ENCODE measurements at places on chromosomes 13 and 19.

DNA sequence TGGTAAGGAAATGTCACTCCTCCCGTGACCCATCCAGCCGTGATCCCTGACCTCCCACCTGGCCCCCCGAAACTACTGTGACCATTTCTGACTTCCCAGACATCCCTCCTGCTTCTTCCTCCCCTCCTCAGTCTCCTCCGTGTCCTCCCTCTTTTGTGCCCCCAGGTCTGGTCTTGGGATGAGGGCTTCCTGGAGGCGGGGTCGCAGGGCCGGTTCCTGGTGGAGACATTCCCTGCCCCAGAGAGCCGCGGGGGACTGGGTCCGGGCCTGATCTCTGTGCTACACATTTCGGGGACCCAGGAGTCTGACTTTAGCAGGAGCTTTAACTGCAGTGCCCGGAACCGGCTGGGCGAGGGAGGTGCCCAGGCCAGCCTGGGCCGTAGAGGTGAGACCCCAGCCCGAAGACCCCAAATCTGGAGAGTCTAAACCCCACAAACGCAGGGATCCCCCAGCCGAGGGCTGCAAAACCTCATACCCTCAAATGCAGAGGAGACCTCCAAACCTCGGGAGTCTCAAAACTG lies 5.0 kb downstream of the KIRREL2 start:
- DNase-seq = no peak

DNA sequence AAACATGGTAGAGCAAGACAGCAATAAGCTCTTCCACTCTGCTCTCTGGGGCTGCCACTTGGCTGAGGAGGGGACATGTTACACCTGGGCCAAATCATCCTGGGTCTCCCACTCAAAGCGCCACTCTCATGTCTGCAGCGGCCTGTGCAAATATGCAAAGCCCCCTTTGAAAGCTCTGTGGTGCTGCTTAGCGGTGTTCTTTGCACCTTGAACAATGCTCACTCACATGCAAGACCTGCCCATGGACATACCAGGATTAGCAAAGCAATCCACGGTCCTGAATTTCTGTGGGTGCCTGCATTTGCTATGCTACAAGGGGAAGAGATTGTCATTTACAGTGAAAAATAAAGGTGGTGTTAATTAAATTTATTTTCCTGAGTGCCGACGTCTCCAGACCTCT lies 48.6 kb downstream of the MRPL57 start:
- no peak for DNase-seq

GRCh38 chr19:58059003-58059670 lies at the start of gene ZNF135:
Gene ZNF135, plus strand, starts transcription at chr19:58059282. Its CDS starts 721 bp downstream, at chr19:58060003.
- peak; percentile 22 for DNase-seq

- DNase-seq = no peak
Measured at GRCh38 chr13:65999411-65999810, 1230.7 kb downstream of the PCDH9 start.

DNA sequence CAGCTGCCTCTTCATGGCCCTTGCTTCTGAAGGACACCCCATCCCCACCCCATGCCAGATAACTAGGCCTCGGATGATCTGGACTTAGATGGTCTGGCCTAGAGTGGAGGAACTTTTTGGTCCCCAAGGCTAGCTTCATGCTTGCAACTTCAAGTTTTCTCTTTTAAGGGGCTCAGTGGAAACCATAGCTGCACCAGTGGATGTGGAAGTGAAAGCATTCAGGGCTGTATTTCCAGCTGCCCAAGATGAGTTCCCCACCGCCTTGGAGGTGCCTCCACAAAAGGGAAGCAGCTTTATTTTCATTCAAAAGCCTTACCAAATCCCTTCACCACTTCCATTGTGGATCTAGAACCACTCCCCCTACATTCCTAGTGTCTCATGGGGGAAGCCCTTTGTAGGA lies 17.6 kb upstream of the GSX1 start:
- no peak for DNase-seq

DNA sequence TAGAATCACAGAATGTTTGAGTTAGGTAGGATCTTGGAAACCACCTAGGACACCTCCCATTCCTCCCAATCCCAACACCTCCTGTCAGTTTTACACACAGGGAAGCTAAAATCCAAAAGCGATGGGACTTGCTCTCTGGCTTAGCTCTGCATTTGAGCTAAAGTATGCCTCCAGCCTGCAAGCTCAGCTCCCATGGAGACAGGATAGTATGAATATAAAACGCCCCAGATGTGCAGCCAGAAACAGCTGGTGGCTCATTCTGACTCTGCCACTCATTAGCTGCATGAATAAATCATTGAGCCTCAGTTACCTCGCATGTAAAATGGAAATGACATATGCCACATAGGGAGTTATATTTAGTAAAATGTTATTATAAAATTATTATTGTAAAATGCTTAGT lies 336.0 kb downstream of the SUCLA2 start:
- no peak for DNase-seq

DNA sequence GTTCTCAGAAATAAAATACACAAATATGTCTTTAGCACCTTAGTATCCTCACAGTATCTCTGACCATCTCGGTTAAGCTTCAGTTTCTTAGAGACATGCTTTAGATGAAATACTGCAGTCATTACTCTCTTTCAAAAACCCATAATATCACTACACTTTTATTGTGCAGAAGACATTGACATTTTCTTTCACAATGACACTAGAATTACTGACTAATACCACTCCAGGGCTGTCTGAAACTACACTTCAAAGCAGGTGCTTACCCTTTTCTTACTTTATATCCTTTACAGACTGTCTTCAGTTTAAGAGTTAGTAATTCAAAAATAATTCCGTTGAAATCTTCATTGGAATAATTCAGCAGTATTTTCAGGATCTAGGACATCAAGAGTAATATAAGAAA lies 42.2 kb upstream of the SLITRK6 start:
- DNase-seq = no peak

DNA sequence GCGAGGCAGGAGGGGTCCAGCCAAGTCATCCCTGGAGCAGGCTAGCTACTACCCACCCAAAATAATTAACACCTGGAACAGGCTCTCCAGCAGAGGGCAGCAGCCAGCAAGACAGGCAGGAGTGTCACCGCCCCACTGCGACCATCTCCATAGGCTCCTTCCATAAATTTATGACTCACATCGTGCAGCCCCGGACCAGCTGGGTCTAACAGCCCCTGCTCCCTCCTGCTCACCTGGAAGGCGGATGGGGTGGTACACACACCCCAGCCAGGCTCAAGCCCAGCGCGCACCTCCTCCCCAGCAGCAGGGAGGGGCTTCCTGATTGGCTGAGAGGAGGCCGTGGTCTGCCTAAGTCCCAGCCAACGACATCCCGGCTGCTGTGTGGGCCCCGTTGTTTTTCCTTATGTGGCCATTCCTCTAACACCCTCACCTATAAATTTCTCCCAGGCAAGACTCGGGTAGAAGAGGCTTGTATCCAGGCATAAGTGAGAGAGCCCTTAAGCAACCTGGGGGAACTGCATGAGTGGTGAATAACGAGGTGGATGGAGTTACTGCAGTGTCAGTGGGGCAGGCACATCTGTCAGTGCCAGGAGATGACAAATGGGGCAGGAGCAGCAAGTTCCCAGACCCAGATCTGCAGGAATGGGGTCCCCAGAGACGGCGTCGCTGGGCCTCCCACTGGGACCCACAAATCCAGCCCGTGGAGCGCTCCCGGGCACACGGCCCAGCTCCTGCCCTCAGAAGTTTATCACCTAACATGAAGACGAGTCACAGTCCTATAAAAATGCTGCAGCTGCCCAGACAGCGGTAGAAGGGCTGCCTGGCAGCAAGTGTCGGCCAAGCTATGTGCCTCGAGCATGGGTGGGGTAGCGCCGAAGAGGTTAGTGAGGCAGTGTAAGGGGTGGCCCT lies 43.1 kb downstream of the CEBPG start:
- peak; percentile 36 for DNase-seq

DNA sequence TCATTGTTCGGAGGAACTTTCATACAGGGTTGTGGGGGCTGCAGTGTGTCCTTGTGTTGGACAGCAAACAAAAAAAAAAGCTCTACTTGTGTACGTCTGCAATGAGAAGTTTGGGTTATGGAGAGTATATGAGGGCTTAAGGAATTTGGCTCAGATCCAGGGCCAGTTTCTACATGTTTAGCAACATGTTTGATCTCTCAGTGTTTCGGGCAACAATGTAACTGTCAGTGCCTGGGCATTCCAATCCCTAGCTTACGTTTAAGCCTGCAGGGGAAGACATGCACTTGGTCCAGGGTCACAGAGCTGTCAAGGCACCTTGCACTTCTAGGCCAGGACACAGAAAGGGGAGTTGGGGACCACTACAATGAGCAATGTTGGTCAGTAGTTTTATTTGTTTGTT lies 13.9 kb downstream of the ZNF543 start:
- no peak for DNase-seq

- DNase-seq = no peak
Measured at GRCh38 chr19:14728595-14728994, 38.7 kb downstream of the ZNF333 start.

- no peak for DNase-seq
Measured at GRCh38 chr13:31101472-31102170, 60.1 kb downstream of the HSPH1 start.
